ENCODE measurements at places on chromosomes 1 and 21.

DNA sequence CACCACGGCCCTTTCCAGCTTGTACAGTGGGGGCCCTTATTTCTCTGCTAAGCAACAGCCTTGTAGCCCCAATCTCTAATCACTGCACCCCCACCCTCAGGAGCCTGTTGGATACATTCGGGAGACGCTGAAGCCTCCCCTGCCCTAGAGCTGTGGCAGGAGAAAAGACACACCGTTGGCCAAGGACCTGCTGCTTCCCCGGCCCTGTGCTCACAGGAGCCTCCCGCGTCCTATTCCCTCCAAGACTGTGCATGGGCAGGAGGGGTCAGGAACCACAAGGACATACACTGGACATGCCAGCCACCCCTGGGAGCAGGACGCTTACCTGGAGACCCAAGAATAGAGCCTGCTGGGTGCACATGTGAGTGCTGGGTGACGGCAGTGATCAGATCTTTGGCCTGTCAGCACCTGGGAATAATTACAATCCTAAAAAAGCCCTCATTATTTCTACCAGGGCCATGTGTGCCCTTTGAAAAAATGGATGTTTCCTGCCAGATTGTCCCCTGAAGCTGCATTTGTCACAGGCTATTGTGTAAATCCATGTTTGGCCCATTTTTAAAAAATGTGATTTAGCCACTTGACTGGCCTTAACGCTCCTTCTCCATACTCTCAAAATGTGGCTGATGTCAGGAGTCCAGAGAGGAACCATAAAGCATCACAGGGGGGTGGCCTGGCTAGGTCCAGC is 590.6 kb downstream of the MATN1 start:
- DNase-seq: peak; percentile 7

- DNase-seq: no peak
Observed at GRCh38 chr21:41147979-41148355, 20.0 kb upstream of the BACE2 start.

- DNase-seq: peak; percentile 88
Observed at GRCh38 chr1:33295450-33296081, 25.3 kb downstream of the A3GALT2 start.

DNA sequence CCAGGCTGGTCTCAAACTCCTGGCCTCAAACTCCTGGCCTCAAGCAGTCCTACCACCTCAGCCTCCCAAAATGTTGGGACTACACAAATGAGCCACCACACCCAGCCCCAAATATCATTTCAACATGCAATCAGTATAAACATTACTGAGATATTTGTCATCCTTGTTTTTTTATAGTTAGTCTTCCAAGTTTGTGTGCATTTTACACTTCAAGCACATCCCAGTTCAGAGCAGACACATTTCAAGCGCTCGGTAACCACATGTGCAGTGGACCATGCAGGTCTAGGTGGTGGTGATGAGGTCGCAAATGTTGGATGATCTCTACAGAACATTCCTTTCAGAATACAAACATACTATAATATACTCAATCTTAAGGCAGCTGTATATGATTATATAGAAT is 23.8 kb upstream of the APP start:
- no peak for DNase-seq

Data from NCI-H2081 (cell line).